ENCODE measurements at places on chromosomes 12 and 14.

- DNase-seq: no peak
These were observed 8.2 kb upstream of the HOXC6 start for GRCh38 chr12:54019924-54020590.

GRCh38 chr14:34113005-34113511, 162.2 kb upstream of the EGLN3 start:
- no peak for DNase-seq

- DNase-seq: no peak
These were observed 3.0 kb upstream of the CISTR start for GRCh38 chr12:53754633-53755264.

DNA sequence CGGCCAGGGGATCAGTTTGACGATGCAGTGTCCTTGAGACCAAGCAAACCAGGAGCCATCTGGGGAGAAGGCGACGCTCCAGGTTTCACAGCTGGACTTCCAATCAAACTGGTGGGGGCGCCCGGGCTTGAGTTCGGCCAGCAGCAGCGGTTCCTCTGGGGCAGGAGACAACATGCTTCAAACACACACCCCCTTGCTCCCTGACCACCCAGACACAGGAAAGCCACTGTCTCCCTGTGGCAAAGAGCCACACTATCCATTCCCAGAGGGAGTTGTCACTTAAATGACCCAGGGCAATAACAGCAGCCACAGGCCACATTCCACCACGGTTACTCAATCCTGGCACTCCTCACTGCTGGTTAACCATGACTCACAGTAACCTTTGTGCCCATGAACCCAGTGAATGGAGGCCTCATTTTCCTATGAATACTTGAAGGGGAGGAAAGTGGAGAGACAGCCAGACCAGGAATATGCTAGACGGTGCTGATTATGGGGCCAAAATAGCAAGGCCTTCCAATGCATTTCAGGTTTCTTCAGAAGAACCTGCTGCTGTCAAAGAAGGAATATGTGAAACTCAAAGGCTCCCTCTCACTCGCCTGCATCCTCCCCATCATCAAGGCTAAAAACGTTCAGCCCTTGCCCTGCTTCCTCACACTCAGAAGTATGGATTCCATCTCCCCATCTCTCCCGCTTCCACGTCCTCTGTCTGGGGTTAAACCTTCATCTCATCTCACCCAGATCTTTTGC, 8.5 kb downstream of the WSB2 start:
- peak; percentile 48 for DNase-seq

- peak; percentile 52 for DNase-seq
These were observed 36.1 kb upstream of the OR5AU1 start for GRCh38 chr14:21191809-21192446.

- no peak for DNase-seq
These were observed 34.0 kb downstream of the VRTN start for GRCh38 chr14:74382231-74382630.

Measured in stimulated activated CD4-positive, alpha-beta T cell treated with anti-CD3 and anti-CD28 coated beads, Interleukin-4, amount 100 ng/mL, for 48 hours (primary cell).